Testis (tissue), 5 donors: ENCODE measurements at places on chromosomes 1 and 21.

- DNase-seq, result no peak
Observed at GRCh38 chr1:56123421-56123820, 455.9 kb downstream of the PLPP3 start.

DNA sequence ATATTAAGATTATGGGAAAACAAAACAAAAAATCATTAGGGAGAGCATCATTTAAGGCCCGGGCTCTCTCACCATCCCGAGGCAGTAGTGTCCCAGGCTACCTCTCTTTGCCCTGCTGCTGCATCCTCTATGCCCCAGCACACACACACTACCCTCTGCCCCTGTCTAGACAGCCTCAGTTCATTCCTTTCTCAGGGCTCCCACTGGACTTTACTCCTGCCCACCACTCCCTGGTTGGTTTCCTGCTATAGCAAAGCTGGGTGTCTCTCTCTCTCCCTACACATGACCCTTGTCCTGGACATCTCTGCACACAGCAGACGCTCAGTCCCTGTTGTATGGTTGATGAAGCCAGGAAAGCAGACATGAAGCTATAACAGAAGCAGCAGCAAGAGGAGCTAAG, 30.7 kb downstream of the GNG12 start:
- DNase-seq, result no peak

- no peak for DNase-seq
Observed at GRCh38 chr1:155175927-155176371, 2.3 kb downstream of the TRIM46 start.

DNA sequence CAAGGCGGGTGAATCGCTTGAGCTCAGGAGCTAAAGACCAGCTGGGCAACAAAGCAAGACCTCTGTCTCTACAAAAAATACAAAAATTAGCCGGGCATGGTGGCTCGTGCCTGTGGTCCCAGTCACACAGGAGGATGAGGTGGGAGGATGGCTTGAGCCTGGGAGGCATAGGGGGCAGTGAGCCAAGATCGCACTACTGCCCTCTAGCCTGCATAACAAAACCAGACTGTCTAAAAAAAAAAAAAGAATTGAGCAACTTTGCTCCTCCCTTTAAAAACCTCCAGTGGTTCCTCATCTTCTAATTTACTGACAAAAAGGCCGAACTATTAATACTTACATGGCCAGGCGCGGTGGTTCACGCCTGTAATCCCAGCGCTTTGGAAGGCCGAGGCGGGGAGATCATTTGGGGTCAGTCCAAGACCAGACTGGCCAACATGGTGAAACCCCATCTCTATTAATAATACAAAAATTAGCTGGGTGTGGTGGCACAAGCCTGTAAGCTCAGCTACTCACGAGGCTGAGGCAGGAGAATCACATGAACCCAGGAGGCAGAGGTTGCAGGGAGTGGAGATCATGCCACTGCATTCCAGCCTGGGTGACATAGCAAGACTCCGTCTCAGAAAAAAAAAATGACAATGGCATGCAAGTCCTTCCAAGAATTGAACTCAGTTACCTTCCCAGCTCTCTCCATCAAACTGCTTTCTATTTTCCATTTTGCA, 4.4 kb downstream of the ACBD3 start:
- peak; percentile 76 for DNase-seq
